ENCODE measurements at places on chromosomes 13 and 19.

DNA sequence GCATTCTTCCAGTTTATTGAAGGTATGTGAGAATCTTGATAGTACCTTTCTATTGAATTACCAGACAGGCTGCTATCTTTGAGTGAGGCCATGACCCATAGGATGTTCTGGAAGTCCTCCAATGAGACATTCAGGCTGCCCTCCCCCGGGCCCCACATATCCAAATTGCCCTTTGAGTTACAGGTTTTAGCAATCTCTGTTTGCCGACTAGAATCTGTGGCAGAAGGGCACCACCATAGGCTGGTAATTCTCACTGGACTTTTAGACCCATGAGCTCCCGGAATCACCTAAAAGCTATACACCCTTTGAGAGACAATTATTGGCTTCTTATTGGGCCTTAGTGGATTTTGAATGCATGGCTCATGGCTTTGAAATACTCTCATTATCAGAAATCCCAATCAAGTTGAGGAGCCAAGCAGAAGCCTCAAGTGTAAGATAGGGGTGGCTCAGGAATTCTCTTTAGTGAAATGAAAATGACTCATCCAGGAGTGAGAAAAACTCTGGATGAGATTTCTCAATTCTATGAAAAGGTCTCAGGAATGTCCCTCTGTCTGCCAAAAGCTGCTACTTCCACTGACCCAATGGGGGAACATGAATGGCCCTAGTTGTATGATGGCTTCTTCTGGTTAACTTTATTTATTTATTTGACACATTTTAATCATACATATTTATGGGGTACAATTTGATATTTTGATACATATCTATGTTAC is 172.1 kb upstream of the CSNK1A1L start:
- DNase-seq, result no peak

DNA sequence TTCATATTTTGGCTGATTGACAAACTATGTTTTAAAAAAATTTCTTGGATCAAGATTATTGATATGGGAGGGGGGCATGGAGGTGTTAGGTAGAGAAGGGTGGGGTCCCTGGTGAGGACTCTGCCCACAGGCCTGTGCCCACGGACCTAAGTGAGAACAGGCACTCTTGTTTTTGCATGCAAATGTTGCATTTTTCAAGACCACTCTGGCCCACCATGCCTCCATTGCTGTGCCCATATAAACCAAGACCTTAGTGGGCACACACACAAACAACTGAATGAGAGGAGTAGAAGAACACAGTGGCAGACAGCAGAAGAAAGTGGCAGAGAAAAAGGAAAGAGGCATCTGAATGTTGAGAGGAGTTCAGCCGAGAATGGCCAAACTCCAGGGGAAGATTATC is 69.6 kb upstream of the ZNF98 start:
- DNase-seq, result no peak

DNA sequence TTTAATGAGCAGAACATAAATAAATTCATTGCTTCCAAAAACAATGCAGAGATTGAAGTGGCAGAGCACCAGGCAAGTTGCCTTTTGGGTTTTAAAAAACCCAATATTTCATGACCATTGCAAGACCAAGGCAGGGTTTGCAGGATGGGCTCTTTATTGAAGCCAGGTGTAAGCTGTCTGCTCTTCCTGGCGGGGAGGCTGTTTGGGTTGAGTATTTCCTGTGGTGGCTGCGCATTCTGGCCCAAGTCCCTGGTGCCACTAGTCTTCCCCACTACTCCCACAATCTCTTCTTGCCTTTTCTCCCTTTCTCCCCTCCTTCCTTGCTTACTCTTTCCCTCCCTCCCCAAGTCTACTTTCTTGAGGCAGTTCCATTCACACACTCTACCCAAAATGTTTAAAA is 116.4 kb downstream of the AKAP11 start:
- DNase-seq, result no peak

DNA sequence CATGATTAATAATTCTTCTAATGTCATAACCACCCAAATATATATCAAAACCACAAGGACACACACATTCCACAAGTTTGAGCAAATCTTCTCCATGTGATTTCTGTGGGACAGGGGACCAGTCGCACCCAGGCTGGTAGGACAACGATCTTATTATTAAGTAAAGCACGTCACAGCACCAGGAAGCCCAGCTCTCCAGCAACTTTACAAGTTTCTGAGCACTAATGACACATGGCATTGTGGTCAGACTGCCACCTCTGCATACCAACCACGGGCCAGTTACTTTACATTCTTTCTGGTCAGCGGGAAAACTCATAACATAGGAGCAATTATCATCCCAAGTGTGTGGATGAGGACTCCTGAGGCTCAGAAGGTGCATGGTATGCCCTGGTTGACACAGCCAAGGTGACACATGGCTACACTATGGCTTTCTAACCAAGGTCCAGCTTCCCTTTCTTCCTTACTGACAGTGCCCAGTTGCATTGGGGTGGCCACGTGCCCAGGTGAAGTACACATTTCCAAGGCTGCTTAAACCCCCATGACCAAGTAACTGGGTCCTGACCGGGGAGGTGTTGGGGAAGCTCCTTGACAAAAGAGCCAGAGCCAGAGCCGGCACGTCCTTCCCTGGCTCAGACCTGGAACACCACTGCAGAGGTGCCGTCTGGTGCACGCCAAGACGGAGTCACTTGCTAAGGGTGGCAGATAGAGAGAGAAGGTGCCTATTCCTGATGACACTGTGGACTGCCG is 27.4 kb downstream of the LATS2 start:
- no peak for DNase-seq
